ENCODE measurements at places on chromosomes 2 and 18.
A peak's percentile ranks its signal among the peaks of the same experiment; 100 is the strongest.

DNA sequence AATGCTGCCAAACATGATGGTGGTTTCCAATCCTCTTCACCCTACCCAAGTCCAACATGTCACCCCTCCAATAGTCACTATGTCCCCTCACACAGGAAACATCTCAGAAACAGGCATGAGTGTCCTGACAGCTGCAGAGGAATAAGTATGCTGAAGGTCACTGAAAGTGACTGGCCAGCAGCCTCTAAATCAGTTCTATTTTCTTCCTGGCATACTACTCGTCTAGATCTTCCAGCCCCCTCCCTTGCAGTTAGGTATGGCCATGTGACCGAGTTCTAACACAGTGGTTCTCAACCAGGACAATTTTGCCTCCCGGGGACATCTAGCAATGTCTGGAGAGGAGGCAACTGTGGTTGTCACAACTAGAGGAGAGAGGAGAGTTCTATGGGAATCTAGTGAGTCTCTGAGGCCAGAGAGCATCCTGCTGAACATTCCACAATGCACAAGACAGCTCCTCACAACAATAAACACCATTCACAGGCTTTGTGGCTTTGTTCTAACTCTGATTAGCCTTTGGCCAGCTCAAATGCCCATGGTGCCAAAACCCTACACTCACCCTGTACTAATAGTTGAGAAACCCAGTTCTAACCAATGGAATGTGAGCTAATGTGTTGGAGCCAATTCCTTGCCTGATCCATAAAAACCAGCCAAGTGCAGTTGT, 12.6 kb upstream of the ID2 start:
- DNase-seq: no peak

GRCh38 chr2:216392018-216392562, 19.8 kb upstream of the MARCHF4 start:
- DNase-seq: no peak

DNA sequence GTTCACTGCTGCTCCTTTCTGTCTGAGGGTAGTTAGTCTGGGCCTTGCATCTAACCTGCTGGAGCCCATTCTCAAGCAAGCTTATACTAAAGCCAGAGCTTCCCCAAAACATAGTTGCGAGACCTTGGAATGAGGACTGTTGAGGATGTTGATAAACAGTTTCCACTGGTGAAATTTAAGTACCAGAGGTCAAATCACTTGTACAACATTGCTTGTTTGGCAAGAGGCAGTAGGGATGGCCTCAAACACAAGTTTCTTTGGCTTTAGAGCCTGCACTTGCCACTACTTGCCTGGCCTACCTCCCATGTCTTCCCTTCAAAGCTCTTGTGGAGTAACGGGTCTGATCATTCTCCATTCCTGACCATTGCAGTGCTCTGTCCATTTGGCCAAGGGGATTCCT, 262.7 kb downstream of the FHOD3 start:
- no peak for DNase-seq

GRCh38 chr2:237474931-237475703, 11.9 kb upstream of the MLPH start:
- DNase-seq: peak; percentile 75

DNA sequence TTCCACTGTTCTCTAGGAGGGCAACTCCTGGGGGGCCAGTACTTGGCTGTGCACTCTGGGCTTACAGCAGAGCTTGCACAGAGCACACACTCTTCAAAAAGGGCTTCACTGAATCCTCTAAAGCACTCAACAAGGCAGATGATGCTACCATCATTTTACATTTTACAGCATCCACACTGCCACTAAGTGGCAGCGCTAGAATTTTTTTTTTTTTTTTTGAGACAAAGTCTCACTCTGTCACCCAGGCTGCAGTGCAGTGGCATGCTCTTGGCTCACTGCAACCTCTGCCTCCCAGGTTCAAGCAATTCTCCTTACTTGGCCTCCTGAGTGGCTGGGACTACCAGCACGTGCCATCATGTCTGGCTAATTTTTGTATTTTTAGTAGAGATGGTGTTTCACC, 8.6 kb downstream of the AMMECR1L start:
- no peak for DNase-seq

- DNase-seq: peak; percentile 47
Measured at GRCh38 chr2:238493880-238494572, 67.3 kb downstream of the ASB1 start.

DNA sequence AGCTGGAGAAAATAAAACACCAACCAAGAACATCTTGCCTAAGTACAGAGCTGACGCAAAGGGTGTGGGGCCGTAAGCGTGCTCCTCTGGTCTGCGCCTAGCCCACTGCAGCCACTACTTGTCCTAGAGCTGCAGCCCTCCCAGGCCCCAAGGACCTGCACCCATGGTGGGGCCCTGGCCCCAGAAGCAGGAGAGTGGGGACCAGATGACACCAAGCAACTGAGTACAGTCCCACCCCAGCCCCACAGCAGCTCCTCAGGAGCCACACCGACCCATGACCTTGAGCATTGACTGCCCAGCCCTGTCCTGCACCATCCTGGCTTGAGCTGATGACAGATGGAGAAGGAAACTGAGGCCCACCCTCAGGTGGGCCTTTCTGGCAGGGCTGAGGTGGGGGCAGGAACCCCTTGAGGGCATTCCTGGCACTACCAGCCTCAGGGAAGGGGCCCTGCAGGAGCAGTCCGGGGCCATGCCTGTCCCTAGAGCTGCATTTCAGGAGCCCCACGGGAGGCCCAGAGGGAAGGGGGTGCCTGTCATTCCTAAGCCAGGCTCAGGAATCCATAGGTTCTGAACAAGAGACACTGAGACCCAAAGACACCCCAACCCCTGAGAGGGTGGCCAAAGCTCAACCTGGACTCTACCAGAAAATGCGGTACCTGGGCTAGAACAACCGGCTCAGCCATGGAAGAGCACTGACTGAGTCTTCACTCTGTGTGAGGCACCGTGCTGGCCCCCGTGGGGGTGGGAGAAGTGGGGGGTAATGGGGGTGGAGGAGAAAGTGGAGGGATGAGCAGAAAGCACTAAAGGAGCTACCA, 4.9 kb downstream of the KIF1A start:
- no peak for DNase-seq

GRCh38 chr18:31723990-31724711, 36.5 kb downstream of the SLC25A52 start:
- DNase-seq: no peak

DNA sequence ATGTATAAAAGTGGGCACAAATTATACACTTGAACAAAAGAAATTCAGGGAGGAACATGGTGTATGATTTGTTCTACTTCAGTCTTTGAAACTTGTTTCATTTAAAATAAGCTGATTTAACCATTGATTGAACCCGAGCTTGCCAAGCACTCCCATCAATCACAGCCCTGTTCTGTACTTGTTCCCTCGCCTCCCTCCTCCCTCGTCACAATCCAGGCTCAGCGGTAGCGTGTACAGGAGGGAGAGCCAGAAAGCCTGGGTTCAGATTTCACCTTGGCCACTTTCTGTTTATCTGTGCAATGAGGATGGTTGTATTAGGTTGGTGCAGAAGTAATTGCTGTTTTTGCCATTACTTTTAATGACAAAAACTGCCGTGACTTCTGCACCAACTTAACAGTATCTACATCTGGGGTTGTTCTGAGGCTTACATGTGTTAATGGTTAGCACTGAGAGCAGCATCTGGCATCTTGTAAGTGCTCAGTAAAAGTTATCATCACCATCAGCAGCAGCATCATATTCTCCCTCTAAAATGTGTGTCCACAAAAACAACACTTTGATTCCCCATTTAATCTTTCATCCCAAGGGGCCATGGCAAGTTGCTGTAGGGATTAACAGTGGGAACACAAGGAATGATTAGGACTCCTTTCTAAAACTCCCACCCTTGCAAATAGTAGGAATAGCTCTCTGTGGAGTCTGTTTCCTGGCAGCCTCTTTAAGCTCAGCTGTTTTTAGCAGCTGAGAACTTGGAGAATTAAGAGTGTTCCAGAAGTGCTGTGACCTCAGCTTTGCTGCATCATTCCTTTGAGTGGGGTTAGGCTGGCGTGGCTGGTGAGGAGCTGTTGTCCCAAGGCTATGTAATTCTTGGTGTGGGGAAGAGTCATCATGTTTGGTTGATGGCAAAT, 4.7 kb downstream of the DPYSL5 start:
- DNase-seq: no peak

DNA sequence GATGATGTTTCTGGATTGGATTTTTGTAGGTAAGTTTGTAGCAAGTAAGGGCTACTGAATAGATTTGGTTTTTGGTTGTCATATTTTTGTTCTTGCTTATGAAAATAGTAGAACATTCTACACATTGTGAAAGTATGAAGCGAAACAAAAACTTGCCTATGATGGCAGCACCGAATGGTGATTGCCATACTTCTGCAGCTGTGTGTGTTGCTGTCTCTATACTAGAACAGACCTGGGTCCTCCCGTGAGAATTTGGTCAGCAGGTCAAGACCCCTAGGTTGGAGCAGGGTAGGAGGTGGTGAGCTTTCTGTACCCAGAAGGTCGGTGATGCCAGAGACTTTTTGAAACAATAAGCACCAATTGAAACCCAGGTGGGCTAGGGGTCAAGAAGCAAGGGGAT, 322.6 kb downstream of the PRKCE start:
- no peak for DNase-seq

GRCh38 chr2:204407204-204408014, 137.9 kb upstream of the PARD3B start:
- no peak for DNase-seq

DNA sequence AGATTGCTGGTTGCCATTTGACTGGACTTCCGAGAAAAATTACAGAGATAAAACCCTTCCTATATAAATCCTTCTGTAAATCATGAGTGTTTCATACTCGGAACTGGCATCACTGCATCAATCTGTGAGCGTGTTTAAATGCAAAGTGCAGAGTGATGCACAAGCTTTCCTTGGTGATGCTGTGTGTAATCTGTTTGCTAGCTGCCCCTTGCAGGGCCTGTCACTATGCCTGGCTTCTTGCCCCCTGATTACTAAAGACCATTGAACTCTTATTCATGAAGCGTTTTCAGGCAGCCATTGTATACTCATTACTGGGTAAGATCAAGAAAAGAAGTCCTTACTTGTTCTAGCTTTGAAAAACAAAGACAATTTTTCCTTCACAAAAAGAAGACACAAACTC, 266.9 kb upstream of the FANCL start:
- DNase-seq: no peak

- no peak for DNase-seq
Measured at GRCh38 chr2:29212009-29212408, 96.8 kb downstream of the CLIP4 start.

All from stimulated activated naive CD8-positive, alpha-beta T cell treated with anti-CD3 and anti-CD28 coated beads, Interleukin-15, amount 100 ng/mL, for 72 hours (primary cell).